Adrenal gland (tissue), 19 donors: ENCODE measurements at places on chromosomes 3 and 15.

- no peak for DNase-seq
Observed at GRCh38 chr15:69021895-69022294, 7.4 kb downstream of the NOX5 start.

DNA sequence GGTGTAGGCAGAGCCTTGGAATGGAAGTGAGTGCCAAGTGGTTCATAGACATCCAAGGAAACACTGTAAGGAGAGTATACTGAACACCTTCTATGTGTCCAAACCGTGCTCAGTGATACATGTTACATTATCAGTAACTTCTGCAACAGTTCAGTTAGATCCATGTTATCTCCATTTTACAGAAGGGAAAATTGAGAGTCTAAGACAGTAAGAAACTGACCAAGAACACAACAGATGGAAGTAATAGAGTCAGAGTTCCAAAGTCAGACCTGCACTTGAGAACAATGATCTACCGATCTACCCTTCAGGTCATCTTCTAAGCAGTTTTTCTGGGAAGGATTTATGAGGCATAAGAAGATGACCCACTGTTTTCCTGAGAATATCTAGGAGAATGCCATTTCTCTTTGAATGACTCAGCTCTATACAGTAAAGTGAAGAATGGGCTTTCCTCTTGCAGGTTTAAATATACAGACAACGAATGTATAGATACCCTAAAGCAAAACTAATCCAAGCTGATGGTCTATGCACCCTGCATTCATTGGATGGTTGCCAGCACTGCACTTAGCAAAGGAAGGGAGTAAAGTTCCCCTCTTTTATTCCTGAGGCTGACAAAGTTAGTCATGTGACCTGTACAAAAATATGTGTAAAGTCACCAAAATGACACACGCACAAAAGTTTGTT lies 604.1 kb upstream of the MDFIC2 start:
- no peak for DNase-seq

- no peak for DNase-seq
Observed at GRCh38 chr3:166902374-166902773, 477.7 kb downstream of the ZBBX start.

- DNase-seq, result no peak
Observed at GRCh38 chr3:169615833-169616232, 47.7 kb downstream of the MECOM start.

- DNase-seq, result peak; percentile 69
Observed at GRCh38 chr15:75170711-75171341, 30.9 kb upstream of the C15orf39 start.

DNA sequence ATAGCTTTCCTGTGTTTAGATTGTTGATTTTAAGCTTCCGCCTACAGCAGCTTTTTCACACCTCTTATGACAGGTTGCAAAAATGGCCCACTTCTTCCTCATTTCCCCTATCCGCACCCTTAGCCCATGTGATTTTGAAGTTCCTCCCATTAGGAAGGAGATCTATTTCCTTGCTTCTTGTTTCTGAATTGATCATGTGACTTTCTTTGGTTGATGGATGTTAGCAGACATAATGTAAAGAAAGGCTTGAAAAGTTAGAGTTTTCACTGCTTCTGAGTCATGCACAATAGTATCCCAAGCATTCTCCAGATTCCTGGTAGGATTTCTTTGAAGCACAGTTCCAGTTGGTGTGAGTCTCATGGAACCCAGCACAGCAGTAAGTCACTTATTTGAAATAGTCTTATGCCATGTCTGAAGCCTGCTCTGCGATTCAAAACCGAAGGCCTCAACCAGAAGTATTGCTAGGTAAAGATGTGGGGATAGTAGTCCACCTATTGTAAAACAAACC lies 76.6 kb downstream of the EDEM1 start:
- no peak for DNase-seq

GRCh38 chr15:96737408-96737807 lies 406.9 kb downstream of the NR2F2 start:
- no peak for DNase-seq

- DNase-seq, result peak; percentile 33
Observed at GRCh38 chr3:195147649-195148080, 123.3 kb downstream of the XXYLT1 start.

- DNase-seq, result no peak
Observed at GRCh38 chr15:54482251-54482650, 504.0 kb downstream of the UNC13C start.

DNA sequence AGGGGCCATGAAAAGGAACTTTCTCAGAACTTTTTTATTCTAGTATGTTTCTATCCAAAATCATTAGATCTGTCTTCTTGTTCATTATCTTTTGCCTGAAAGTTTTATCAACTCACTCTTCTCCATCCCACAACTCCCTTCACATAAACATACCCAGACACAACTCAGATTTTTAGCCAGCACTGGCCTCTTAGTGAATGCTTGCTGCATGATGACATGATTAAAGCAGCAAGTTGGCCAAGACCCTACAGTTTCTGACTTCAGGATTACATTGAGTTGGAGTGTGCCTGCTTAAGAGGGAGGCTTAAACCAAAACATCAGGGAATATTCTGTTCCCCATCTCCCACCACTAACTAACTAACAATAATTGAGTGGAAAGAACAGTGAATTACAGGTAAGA lies 38.1 kb downstream of the PLSCR2 start:
- DNase-seq, result no peak

DNA sequence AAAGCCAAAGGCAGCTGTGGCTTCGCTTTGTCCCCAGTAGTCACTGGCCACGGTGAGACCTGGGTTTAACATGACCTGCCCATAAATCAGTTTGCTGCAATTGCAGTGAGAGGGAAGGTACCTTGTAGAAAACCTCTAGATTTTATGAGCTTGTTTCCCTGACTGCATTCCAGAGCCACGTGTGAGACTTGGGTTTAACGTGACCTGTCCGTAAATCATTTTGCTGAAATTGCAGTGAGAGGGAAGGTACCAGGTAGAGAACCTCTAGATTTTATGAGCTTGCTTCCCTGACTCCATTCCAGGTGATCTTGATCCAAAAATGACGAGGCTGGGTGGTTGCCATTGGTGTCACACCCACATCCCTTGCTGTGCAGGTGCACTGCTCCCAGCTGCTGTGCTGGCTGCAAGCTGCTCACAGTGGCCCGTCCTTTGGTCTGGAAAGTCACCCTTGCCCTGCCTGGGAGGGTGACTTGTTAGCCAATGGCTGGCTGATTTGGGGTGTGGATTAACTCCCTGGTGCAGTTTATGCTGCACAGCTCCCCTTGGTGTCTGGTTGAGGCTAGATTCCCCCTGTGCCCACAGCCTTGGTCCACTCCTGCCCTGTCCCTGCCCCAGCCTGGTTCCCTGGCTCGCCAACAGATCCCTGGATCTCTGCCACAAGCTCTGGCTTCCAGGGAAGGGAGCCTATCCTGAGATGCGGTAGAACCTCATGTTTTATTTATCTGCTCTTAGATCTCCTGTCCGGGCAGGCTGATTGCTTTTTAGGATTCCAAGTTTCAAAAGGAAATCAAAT lies 192.7 kb upstream of the CTDSPL start:
- DNase-seq, result peak; percentile 61

- DNase-seq, result no peak
Observed at GRCh38 chr15:63022663-63023062, 19.9 kb upstream of the TPM1 start.

DNA sequence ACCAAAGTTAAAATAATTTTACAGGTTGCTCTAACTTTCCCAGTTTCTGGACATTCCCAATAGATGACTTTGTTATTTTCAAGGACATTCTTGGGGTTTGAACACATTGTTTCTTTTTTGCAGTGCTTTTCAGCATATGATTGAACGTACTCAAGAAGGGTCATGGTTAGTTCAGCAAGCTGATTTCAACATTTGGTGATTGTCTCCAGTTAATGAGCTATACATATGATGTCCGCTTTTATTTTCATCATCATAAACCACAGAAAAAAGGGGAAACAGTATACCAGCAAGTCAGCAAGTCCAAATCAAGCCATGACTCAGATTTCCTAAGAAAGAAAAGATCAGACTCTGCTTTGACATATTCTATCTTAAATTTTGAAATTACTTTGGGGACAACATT lies 69.4 kb downstream of the B3GALNT1 start:
- no peak for DNase-seq

- no peak for DNase-seq
Observed at GRCh38 chr15:72920551-72920950, 131.7 kb upstream of the NEO1 start.
